MCF 10A (cell line): ENCODE measurements at places on chromosomes 13 and 19. TPM values are rescaled to one million over a fixed set of nuclear protein-coding genes. Genes with fewer than 3 reads are reported as not detected.

B3GNT3 gene
- total RNA-seq: 0.40 and 0.49 TPM in 2 replicates

TEX29 gene
- total RNA-seq: not detected in 2 replicates

DNA sequence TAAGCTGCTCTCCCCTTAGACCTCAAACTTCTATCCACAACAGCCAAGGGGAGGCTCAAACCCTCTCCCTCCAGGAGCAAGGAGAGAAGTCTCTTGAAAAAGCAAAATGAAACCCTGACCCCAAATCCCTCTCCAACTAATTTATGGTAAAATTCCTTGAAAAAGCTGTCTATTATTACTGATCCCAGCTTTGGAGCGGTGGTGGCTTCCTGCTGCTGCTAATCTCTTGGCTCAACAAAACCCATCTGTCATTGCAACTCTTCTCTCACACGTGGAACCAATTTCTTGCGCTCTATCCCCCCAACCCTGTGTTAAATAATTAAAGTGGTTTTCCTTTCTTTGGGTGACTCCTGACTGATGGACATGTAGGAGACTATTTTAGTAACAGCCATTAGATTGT, 64.1 kb upstream of the OXGR1 start:
- DNase-seq: no peak

DNA sequence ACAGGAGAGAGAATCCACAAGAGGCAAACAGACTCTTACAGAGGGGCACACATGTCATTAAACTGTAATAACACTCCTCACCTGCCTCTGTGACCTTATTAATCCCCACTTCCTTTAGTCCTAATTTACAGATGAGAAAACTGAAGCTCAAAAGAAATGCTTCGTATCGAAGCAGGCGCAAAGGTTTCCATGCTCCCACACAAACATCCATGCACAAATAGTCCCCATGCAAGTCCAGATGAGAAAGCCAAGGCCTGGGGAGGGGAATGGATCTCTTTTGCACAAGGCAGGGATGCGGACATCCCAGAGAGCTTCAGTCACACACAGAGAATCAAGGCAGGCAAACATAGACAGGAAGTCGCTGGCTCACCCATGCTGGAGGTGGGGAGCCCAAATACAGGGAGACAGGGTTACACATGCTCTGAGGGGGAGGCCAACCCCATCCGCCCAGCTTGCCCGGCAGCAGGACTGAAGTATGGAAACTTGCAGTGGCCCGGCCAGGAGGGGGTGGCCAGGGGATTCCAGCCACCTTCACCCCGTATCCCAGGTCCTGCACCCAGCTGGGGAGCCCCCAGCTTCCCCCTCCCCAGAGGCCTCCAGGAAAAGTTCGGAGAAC, 468 bp downstream of the S1PR5 start:
- DNase-seq: no peak

DNA sequence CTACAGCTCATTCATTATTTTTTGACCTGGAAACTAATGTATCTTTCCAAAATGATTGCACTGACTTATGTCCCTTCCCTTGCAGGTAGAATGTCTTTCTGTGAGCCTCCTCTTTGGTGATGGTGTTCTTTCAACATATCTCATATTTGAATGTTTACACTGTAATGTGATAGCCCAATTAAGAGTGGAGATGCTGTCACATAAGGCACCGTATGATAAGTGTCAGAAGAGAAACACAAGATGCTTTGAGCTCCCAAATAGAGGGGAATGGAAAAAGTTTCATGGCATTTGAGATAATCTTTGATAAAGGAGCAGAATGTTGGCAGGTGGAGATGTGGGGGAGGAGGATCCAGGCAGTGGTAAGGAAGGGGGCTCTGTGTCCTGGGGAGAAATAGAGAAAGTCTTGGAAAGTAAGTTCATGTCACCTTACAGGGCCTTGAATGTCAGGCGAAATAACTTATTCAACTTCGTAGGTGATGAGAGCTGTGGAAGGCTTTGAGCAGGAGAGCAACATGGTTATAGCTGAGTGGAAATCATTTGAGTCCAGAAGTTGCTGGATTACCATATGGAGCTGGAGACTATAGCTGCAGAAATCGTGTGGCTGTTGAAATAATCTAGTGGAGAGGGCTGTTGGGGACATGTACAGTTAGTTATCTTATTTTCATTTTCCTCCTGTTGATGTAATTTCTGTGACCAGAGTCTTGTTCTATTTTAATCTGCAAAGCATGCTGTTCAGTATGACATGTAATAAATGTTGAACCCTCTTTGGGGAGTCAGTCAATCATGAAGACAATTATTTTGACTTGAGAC, 10.3 kb upstream of the RNF113B start:
- DNase-seq: no peak
